ENCODE measurements at places on chromosomes 5 and 9. TPM values are rescaled to one million over a fixed set of nuclear protein-coding genes. Genes with fewer than 3 reads are reported as not detected.

PITX1 gene
- total RNA-seq = 9.9 TPM

TLR4 gene
- 3.2 TPM for total RNA-seq

PAEP gene
- total RNA-seq = not detected

OBP2A gene
- not detected for total RNA-seq

TNFSF8 gene
- total RNA-seq = 0.91 TPM

SLC6A3 gene
- not detected for total RNA-seq

ELAVL2 gene
- 0.30 TPM for total RNA-seq

OGN gene
- total RNA-seq = 3.2 TPM

IFNB1 gene
- not detected for total RNA-seq

WHRN gene
- total RNA-seq = 3.6 TPM

TRIM7 gene
- total RNA-seq = 6.8 TPM

CANX gene
- total RNA-seq = 571 TPM

KYAT1 gene
- total RNA-seq = 2.0 TPM

ANKRD34B gene
- not detected for total RNA-seq

PTGES gene
- total RNA-seq = 2.6 TPM

SIT1 gene
- total RNA-seq = 0.67 TPM

MYMK gene
- total RNA-seq = not detected

IFT74 gene
- total RNA-seq = 14.8 TPM

FAM169A gene
- 5.0 TPM for total RNA-seq

GPR107 gene
- total RNA-seq = 51.2 TPM

GLRX gene
- total RNA-seq = 89.6 TPM

TLX3 gene
- total RNA-seq = not detected

All from colonic mucosa (tissue), 4 donors.